Central memory CD8-positive, alpha-beta T cell (primary cell): ENCODE measurements at places on chromosomes 6 and 20.

GRCh38 chr6:101085327-101085726 is 204.2 kb upstream of the ASCC3 start:
- no peak for DNase-seq

DNA sequence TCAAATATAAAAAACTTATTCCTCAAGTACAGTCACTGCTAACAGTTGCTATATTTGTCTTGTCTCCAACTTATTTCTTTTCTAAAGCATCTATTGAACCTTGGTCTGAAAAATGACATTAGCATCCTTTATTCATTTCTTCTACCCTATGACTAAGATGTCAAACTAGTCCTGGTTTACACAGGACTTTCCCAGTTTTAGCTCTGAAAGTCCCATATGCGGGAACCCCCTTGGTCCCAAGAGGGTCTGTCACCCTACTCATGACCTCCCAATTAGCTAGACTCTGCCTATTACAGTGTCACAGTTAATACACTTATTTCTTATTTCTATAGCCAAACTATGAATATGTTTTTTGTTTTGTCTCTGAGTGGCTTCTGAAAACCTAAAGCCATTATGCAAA is 37.1 kb downstream of the PLEKHG1 start:
- no peak for DNase-seq

DNA sequence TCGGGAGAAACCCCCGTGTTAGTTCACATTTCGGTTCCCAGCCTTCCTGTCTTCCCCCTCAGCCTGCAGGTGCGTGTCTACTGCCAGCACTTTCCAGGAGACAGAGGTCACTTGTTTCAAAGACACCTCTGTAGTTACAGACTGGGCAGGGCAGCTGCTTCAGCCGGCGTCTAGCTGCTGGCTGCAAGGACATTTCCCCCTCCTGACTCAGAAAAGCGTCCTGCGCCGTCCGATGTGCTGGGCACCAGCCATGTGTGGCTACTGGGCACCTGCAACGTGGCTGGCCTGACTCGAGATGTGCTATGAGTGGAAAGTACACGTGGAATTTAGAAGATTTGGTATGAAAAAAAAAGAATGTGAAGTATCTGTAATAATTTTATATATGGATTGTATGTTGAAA is 37.6 kb downstream of the RRBP1 start:
- DNase-seq, result no peak

GRCh38 chr6:60754879-60755278 is 1531.1 kb downstream of the KHDRBS2 start:
- no peak for DNase-seq

- DNase-seq, result no peak
These were observed 45.8 kb upstream of the CEP162 start for GRCh38 chr6:84273048-84273809.

DNA sequence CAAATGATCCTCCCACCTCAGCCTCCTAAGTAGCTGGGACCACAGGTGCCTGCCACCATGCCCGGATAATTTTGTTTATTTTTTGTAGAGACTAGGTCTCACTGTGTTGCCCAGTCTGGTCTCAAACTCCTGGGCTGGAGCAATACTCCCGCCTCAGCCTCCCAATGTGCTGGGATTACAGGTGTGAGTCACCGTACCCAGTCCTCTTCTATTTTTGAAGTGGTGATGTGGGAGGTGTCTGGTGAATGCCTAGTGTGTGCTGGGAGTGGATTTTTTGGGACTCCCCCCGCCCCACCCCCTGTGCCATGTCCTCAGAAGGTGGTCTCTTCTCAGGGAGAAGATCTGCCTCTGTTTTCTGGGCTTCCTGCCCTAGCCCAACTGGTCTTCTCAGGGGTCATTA is 47.9 kb upstream of the CLDN20 start:
- no peak for DNase-seq

- no peak for DNase-seq
These were observed 8.3 kb downstream of the MYL9 start for GRCh38 chr20:36549628-36549941.

- no peak for DNase-seq
These were observed 28.0 kb upstream of the SLC17A3 start for GRCh38 chr6:25902071-25902470.

DNA sequence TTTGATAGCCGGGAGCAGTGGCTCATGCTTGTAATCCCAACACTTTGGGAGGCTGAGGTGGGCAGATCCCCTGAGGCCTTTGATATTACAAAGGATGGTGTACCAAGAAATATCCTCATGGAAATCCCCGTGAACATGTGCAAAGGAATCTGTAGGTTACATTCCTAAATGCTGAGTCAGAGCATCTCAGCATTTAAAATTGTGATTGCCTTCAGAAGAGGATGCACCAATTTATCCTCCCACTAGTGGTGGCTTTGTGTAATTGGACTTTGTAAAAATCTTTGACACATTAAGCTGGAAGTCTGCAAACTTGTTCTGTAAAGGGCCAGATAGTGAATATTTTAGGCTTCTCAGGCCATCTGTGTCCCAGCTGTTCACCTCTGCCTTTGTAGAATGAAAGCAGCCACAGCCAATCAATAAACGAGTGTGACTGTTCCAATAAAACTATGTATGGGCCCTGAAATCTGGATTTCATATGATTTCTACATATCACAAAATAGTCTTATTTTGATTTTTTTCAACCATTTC is 11.8 kb downstream of the TMEM14B start:
- no peak for DNase-seq

DNA sequence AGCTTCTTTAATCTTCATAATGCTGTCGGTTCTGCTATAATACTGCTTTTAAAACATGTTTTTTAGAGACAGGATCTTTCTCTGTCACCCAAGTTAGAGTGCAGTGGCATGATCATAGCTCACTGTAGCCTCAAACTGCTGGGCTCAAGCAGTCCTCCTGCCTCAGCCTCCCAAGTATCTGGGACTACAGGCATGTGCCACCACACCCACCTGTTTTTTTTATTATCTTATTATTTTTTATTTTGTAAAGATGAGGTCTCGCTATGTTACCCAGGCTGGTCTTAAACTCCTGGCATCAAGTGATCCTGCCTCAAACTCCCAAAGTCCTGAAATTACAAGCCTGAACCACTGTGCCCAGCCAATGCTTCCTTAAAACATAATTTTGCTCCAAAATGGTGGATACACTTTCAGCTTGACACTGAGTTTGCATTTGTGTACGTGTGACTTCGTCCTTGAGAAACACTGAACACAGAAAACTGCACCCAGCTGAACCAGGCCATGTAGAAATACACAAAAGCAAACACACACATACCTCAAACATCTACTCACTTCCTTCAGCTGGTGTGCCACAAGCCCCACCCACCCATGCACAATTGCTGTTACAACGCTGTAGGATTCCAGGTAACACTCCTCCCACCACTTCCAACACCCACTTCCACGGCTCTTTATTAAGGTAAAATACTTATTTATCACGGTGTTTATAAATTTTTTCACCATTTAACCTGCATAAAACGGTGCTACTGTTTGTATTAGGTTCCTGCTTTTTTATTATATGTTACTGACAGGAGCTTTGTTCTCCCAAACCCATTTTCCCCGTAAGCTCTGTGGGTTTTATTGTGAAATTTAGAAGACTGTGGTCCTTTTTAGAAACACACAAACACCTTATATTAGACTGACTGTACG is 109.1 kb downstream of the TSHZ2 start:
- no peak for DNase-seq

DNA sequence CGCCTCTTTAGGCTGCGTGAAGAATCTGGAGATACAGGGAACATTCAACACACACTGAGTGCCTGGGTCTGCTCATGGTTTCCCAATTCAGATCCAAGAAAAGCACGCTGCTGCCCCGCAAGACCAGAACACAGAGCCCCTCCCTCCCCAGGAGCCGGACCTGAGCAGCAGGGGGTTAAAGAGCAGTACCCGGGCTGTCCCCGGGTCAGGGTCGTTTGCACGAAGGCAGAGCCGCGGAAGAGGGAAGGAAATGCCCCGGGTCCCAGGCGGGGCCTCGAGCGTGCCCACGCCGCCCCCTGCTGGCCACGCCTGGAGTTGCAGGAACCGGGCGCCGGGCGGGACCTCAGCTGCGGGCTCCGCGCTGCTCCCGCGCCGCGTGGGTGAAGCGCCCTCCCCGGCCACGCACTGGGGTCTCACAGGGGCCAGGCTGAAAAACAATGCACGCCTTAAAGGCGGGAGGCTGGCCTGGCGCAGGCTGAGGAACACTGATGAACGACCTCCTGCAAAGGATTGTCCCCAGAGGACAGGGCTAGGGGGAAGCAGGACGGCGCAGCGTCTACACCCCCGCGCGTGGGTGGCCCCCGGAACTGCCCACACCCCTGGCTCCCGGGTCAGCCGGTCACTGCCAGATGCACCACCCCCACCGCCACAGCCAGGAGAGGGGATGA is 48.9 kb downstream of the ANKRD60 start:
- peak; percentile 41 for DNase-seq

- no peak for DNase-seq
These were observed 166.4 kb upstream of the PRND start for GRCh38 chr20:4555188-4555890.

DNA sequence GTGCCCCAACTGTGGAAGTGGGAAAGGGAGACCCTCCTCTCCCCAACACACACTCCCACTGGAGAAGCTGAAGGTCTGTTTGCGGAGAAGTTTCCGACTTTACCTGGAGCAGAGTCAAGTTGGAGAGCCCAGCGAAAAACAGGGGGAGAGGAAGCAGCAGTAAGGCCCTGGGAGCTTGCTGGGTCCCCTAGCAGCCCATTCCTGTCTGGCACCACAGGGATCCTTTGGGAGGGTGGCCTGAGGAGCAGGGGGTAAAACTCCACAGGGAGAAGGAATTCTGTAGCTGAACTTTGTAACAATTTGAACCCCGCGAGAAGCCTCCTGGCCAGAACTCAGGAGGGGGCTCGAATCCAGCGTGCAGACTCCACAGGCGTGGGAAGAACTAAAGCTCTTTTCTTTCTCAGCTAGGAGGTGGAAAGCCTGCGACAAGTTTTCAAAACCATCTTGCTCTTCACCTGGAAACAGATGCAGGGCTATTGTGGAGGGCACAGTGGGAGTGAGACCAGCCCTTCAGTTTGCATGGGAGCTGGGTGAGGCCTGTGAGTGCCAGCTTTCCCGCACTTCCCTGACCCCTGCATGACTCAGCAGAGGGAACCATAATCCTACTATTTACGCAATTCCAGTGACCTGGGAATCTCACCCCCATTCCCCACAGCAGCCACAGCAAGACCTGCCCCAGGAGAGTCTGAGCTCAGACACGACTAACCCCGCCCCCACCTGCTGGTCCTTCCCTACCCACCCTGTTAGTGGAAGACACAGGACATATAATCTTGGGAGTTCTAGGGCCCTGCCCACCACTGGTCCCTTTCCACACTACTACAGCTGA is 25.8 kb downstream of the SERPINB9 start:
- DNase-seq, result no peak

DNA sequence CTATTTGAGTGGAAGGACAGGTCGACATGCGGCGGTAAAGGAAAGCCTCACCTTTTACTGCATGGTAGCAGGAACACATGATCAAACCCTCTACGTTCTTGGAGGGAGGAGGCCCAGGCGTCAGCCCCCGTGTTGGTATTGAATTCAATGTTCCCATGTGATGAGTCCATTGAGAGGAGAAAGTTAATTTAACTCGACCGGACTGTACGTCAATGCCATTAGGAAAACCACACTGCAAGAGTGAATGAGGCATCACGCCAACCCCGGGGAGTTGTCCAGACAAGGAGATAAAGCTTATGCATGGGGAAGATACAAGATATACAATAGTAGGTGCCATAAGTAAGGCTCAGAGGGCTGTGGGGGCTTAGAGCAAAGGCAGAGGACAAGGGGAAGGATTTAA is 213.9 kb upstream of the ECI2 start:
- no peak for DNase-seq

GRCh38 chr20:17682103-17682888 is at the start of gene RRBP1:
Gene RRBP1, minus strand, starts transcription at chr20:17682242. Its CDS starts 21,735 bp downstream, at chr20:17660507.
- peak; percentile 96 for DNase-seq

GRCh38 chr6:164507206-164507940 is 802.0 kb downstream of the C6orf118 start:
- DNase-seq, result no peak

GRCh38 chr6:135358251-135358821 is 139.2 kb downstream of the AHI1 start:
- DNase-seq, result no peak

- no peak for DNase-seq
These were observed 166.1 kb downstream of the GRM4 start for GRCh38 chr6:33979750-33980149.

GRCh38 chr6:88378639-88379038 is 212.5 kb upstream of the CNR1 start:
- DNase-seq, result no peak

- DNase-seq, result no peak
These were observed 314.0 kb upstream of the ECI2 start for GRCh38 chr6:4449409-4449808.

GRCh38 chr6:22892452-22892851 is 323.1 kb downstream of the HDGFL1 start:
- no peak for DNase-seq

- DNase-seq, result no peak
These were observed 62.1 kb upstream of the ADGRB3 start for GRCh38 chr6:68572975-68573374.

DNA sequence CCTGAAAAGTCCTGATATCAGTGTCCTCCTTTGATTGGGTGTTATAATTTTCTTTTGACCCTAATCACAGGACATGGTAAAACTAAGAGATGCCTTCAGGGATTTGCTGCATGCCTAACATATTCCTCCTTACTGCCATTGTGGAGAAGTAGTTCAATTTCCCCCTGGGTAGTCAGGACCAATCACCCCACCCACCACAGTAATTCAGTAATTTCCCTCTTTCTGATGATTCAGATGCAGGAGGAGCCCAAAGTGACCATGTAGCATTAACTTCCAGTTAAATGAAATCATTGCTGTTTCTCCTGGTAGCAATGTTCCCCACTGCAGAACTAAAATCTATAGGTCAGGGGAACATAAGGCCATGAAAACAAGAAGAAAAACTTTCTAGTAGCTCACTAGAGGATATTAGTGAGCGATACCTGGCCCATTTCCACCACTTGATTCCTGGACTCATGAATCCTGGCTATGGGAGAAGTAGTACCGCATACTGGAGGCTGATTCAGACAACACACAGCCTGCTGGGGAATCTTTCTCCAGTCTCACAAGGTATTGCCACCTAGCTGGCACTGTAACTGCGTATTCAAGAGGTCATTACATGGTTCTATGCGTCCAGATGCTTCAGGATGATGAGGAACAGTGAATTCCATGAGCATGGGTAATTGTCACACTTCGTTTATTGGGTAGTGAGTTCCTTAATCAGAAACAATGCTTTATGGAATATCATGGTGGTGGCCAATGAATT is 561.2 kb downstream of the HAO1 start:
- DNase-seq, result no peak

GRCh38 chr6:132087391-132087790 is 136.2 kb upstream of the CCN2 start:
- DNase-seq, result no peak

- DNase-seq, result no peak
These were observed 95.2 kb upstream of the CST7 start for GRCh38 chr20:24853916-24854315.
